ENCODE measurements at places on chromosomes 5 and 9. TPM values are rescaled to one million over a fixed set of nuclear protein-coding genes. Genes with fewer than 3 reads are reported as not detected.

DNA sequence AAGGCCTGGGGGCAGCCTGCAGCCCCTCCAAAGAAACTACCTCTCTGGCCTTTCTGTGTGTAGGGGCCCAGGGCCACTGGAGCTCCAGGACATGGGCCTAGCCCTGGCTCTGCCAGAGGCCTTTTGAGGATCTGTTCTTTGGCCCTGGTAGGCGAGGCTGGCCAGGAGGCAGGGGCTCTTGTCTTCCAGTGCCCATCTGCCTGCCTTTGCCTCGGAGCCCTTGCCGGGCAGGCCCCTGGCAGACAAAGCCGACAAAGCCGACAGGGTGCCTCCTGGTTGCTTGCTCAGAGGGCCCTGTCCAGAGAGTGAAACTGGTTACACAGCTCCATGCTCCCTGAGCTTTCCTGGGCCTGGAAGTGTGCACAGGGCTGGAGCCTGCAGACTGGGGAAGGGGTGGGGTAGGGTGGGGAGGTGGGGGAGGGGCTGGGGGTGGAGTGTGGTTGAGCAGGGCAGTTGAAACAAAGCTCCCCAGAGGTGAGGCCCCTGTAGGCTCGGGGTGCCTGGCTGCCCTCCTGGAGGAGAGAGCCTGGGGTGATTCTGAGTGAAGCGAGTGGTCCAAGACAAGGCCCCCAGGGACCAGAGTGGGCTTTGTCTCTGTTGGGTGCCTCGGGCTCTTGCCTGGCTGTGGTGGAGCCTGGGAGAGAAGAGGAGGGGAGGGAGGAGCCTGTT lies 29.3 kb downstream of the PTPA start:
- DNase-seq, result peak; percentile 44

DNA sequence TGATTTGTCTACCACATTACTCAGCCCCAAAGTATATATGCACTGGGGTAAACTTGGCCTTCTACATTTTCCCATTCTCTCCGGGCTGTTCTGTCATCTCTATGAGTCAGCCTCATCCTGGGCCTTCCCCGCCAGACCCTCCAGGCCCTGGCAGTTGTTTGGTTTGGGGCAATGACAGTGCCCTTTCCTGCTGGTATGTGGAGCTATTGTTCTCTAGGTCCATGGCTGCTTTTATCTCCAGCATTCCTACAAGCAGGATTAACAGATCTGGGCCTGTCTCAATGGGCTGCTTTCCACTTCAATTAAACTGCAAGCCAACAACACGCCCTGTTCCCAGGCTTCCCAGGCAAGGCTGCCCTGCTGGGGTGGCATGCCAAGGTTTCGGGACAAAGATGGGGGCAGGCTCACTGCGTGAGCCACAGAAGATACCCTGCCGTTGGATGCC lies 136.4 kb downstream of the SLIT3 start:
- no peak for DNase-seq

GRCh38 chr5:41509399-41510175 lies 814 bp downstream of the PLCXD3 start:
- DNase-seq, result no peak

The OSMR gene
- 4.3 TPM for total RNA-seq

The AHRR gene
- 0.33 TPM for total RNA-seq

- DNase-seq, result no peak
Measured at GRCh38 chr5:159552751-159553150, 222.5 kb upstream of the IL12B start.

The GABRA1 gene
- total RNA-seq, result not detected

Data from liver (tissue), 10 donors.